ENCODE measurements at places on chromosomes 4 and X.

- peak; percentile 41 for DNase-seq
Observed at GRCh38 chr4:158667651-158668198, 4.0 kb downstream of the C4orf46 start.

DNA sequence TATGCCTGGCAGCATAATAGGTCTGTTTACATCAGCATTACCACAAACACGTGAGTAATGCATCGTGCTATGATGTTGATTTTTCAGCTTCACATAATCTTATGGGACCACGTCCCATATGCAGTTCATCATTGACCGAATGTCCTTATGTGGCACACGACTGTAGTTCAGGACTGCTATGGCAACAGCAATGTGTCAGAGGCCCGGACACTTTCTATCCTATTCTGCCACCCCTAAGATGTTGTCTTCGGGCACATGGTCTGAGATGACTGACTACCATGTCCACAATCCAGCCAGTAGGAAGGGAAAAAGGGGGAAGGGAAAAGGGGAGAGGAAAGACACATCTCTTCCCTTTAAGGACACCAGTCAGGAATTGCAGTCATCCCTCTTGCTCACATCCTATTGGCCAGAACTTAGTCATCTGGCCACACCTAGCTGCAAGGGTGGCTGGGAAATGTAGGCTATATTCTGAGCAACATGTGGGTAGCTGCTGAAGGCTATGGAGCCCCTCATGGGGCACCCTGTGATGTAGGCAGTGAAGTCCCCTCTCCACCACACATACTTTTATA lies 196.0 kb upstream of the RBPJ start:
- no peak for DNase-seq

GRCh38 chr4:108731006-108731405 lies 31.8 kb downstream of the ETNPPL start:
- no peak for DNase-seq

DNA sequence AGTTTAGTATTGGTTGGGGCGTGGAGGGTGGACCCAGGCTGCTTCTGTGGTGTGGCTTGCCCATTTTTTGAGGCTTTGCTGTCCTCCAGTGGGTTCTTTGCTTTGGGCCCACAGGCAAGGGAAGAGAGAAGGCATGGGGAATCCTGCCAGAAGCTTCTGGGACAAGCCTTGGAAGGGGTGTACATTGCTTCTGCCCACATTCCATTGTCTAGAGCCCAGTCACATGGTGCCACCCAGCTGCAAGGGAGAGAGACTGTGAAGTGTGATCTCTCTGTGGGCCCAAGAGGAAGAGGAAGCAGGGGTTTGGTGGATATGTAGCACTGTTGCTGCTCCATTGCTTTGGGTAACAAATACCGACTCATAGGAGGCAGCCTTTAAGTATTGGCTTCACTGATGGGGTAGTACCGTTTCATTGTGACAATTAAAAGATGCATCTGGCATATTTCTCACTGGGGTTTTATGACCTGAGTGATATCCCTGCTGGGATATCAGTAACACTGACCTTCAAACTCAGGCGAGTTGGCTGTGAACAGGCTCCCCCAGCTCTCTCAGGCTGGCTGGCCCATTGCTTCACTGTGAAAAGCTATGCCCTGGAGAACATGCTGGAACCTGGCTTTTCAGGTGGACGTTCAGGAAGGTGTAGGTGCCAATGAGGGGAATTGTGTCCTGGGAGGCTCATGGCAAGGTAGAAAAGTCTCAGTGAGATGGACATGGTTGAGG lies 85.9 kb downstream of the CLDN34 start:
- DNase-seq, result no peak

DNA sequence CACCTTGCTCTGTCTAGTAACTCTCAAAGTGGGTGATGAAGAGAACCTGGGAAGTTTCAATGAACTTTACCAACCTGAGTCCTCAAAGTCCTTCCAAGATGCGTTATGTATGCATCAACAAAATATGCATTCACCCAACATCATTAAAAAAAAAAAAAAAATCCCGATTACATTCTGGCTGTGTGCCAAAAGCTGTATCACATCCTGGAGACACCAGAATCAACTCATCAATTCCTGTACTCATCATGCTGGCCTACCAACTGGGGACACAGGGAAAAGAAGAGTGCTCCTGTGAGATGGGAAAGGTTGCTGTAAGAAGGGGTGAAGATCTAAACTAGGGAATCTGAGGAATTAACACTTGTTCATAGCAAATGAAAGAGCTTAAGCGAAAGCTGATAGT lies 16.5 kb downstream of the UNC5C start:
- no peak for DNase-seq

DNA sequence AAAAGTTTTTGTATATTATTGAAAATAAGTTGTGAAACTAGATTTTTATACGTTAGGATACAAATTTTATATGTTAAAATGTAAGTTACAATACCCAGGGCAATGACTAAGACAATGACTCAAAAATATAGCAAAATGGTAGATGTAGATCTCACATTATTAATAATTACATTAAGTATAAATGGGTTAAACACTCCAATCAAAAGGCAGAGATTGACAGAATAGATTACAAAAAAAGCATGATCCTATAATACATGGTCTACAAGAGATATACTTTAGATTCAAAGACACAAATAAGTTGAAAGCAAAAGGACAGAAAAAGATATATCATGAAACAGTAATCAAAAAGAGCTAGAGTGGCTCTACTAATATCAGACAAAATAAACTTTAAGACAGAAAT lies 210.9 kb upstream of the NHS start:
- no peak for DNase-seq

- no peak for DNase-seq
Observed at GRCh38 chr4:78079726-78080430, 22.8 kb downstream of the FRAS1 start.

DNA sequence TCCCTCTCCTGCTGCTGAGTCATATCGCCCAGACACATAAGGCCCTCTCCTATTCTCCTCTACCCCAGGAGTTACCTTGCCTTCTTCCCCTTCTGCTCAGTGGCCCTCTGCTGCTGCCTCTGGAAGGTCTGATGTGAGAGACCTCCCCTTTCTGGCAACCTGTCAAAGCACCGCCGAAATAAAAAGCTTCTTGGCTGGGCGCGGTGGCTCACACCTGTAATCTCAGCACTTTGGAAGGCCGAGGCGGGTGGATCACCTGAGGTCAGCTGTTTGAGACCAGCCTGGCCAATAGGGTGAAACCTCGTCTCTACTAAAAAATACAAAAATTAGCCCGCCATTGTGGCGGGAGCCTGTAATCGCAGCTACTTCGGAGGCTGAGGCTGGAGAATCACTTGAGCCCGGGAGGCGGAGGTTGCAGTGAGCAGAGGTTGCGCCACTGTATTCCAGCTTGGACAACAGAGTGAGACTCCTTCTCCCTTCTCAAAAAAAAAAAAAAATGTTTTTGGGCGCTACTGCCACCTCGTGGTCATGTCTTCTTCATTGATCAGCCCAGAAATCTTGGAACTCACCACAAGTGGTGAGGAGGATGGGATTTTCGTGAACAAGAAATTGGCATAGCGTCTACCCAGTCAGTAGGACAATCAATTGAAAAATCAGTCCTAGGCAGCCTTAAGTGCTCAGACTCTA lies 8.6 kb upstream of the ZXDA start:
- peak; percentile 60 for DNase-seq

DNA sequence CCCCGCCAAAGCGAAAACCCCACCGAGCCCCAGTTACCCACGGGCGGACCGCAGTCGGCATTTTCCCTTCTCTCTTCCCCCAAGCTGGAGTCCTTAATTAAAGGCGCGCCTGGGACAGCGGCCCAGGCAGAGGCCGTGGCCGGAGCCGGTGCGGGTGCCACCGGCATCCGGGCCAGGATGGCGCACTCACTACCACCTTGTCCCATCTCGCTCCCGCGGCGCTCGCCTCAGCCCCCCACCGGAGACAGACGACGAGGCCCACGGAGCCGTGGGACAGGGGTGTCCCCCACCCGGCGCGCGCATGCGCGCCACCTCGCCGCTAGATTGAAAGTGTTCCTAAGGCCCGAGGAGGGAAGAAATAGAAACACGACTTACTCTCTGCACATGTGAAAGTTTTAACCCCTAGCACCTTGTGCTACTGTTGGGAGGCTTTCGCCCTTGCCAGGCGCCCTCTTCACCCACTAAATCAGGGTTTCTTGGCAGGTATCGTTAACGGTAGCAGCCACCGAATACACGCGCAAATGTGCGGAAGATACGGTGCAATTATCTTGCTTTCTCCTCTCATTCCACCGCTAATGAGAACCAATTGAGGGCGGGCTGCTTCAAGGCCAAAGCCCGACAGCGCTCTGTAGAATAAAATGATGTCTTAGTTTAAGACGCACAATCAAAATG lies 64.3 kb upstream of the CCDC160 start:
- peak; percentile 6 for DNase-seq

DNA sequence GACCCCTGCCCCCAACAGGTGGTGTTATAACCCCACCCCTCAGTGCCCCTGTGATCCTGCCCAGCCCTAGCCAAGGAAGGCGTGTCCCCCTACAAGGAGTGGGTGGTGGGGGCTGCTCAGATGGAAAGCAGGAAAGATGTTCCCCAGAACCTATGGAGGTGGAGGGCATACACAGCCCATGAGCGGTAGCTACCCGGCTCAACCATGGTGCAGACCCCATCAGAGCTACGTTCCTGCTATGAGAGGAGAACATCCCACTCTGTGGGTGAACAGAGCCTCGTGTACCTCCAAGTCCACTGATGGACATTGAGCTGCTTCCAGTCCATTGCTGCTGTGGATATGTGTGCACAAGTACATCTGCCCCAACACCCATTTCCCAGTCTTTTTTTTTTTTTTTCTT lies 71.1 kb downstream of the SHOX start:
- no peak for DNase-seq

GRCh38 chr4:181528570-181529184 lies 714.5 kb upstream of the TENM3 start:
- peak; percentile 79 for DNase-seq

- no peak for DNase-seq
Observed at GRCh38 chr4:93852680-93853079, 24.1 kb downstream of the ATOH1 start.

- no peak for DNase-seq
Observed at GRCh38 chr4:1241466-1241935, 7.4 kb downstream of the CTBP1 start.

GRCh38 chr4:135744928-135745327 lies 1543.3 kb upstream of the PABPC4L start:
- no peak for DNase-seq

GRCh38 chr4:105145903-105146275 lies 787 bp upstream of the TET2 start:
- DNase-seq, result peak; percentile 19

DNA sequence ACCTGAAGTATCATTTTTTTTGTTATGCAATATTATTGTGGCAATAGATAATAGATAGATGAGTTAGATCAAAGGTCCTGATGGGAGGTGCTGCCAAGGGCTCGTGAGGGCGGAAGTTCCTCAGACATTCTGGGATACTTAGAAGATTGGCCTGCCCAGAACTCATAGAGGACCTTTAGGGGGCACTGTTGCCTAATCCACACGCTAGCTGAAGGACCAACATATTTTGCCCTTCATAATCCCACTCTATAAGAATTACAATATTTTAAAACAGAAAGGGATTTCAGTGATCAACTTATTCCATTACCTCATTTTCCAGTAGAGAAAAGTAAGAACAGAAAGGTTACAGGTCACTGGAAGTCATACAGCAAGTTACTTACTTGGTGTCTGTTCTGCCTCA lies 22.9 kb upstream of the COX7B2 start:
- DNase-seq, result peak; percentile 30

- DNase-seq, result peak; percentile 49
Observed at GRCh38 chr4:83012200-83012686, 1.6 kb upstream of the LIN54 start.

DNA sequence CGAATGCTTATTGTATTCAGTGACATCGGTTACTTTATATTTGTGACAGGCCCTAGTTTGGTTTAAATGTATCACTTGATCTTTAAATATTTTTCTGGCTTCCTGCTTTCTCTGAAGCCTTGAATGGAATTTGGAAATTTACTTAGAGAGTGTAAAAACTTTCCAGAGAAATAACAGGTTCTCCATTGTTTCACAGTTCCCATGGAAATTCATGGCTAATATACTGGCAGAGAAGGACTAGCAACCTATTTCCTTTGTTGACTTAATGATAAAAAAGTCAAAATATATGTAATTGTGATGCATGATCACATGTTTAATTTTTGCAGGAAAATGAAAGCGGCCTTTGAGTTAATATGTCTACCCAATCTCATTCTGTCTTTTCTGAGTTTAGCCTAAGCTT lies 13.2 kb downstream of the NEIL3 start:
- DNase-seq, result no peak

DNA sequence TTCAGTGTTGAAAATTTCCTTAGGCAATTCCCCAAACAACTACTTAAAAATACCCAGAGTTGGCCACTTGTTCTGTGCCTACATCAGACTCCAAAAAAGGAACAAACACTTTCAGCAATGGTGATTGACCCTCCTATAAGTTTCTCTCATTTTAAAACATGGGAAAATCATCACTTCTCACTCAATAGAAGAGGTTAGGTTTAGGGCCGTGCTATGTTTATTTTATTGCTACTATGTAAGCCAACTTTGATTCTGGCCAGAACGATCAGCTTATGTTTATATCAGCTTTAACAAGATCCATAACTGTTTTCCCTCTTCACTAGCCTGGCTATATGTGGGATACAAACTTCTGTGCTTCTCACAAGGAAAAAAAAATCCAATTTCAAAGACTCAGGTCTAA lies 133.1 kb downstream of the MTNR1A start:
- DNase-seq, result no peak

DNA sequence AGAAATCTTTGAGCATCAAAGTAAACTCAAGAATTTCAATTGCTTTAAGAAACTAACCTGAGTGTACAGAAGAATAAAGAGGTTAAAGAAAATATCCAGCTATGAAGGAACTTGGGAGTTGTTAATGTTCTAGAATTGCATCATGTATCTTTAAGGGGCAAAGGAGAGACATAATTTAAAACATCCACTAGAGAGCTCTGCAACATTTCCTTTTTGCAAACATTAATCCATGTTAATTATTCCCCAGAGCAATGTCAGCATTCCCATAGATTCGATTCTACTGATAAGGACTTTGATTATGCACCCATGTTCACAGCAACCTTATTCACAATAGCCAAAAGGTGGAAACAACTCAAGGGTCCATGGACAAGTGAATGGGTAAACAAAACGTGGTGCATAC lies 80.2 kb upstream of the SORBS2 start:
- no peak for DNase-seq

DNA sequence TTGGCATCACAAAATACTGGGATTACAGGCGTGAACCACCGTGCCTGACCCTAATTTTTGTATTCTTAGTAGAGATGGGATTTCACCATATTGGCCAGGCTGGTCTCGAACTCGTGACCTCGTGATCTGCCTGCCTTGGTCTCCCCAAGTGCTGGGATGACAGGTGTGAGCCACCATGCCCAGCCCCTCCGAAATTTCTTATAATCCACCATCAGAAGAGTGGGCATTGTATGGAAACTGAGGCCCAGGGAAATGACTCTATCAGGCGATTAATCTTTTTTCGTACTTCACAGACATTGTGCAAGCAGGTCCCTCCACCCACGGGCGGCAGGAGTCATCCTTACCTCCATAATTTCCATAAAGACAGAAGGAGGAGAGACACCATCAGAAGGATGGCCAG lies 16.0 kb downstream of the CRLF2 start:
- no peak for DNase-seq
